Karpas-422 (cell line): ENCODE measurements at places on chromosomes 4 and X. TPM values are rescaled to one million over a fixed set of nuclear protein-coding genes. Genes with fewer than 3 reads are reported as not detected.

MAGEE1 gene
- 0.76 and 0.78 TPM in 2 replicates for total RNA-seq

STOX2 gene
- not detected in 2 replicates for total RNA-seq

PAGE4 gene
- total RNA-seq = not detected in 2 replicates

SPIN4 gene
- 8.0 and 16.3 TPM in 2 replicates for total RNA-seq

ADAM29 gene
- not detected in 2 replicates for total RNA-seq

MUC7 gene
- total RNA-seq = not detected in 2 replicates

PPARGC1A gene
- 0.14 TPM in 1 of 2 replicates, not detected in the other for total RNA-seq

EVC gene
- total RNA-seq = not detected in 2 replicates

DCAF16 gene
- 54.0 and 69.4 TPM in 2 replicates for total RNA-seq

CACNA1F gene
- not detected in 2 replicates for total RNA-seq

IGFBP7 gene
- total RNA-seq = not detected in 2 replicates

IL15 gene
- total RNA-seq = not detected in 2 replicates

GAGE13 gene
- not detected in 2 replicates for total RNA-seq

MAGEC1 gene
- total RNA-seq = not detected in 2 replicates

MTNR1A gene
- total RNA-seq = not detected in 2 replicates

MAMLD1 gene
- total RNA-seq = 22.9 and 37.8 TPM in 2 replicates

DCAF8L2 gene
- not detected in 2 replicates for total RNA-seq

GPM6B gene
- total RNA-seq = not detected in 2 replicates

TBX22 gene
- total RNA-seq = not detected in 2 replicates

RAP1GDS1 gene
- total RNA-seq = 77.9 and 141 TPM in 2 replicates

ESX1 gene
- not detected in 2 replicates for total RNA-seq

NWD2 gene
- total RNA-seq = not detected in 2 replicates

HPGDS gene
- not detected in 2 replicates for total RNA-seq

RHOXF2B gene
- not detected in 2 replicates for total RNA-seq

DMP1 gene
- not detected in 2 replicates for total RNA-seq

ITGB1BP2 gene
- 2.7 and 3.8 TPM in 2 replicates for total RNA-seq

EVC2 gene
- total RNA-seq = 0.15 and 0.36 TPM in 2 replicates

CNGA1 gene
- not detected in 2 replicates for total RNA-seq

ALB gene
- total RNA-seq = not detected in 2 replicates

ACE2 gene
- not detected in 2 replicates for total RNA-seq

P2RY4 gene
- total RNA-seq = not detected in 2 replicates

PLAC1 gene
- not detected in 2 replicates for total RNA-seq

ENAM gene
- total RNA-seq = not detected in 2 replicates

YIPF7 gene
- total RNA-seq = not detected in 2 replicates

KIF4A gene
- 12.6 and 15.0 TPM in 2 replicates for total RNA-seq

RENBP gene
- total RNA-seq = 0.22 and 0.26 TPM in 2 replicates

MTTP gene
- 0.04 and 0.22 TPM in 2 replicates for total RNA-seq

FAT4 gene
- 7.4 and 12.2 TPM in 2 replicates for total RNA-seq

NDUFB11 gene
- 122 and 154 TPM in 2 replicates for total RNA-seq

RBM46 gene
- total RNA-seq = not detected in 2 replicates

POF1B gene
- 14.4 and 16.9 TPM in 2 replicates for total RNA-seq

SH3D19 gene
- total RNA-seq = not detected in 2 replicates

CHIC1 gene
- total RNA-seq = 10.0 and 23.7 TPM in 2 replicates

MAGEA4 gene
- total RNA-seq = not detected in 2 replicates

CHRNA9 gene
- 0.15 and 0.25 TPM in 2 replicates for total RNA-seq

ADH1A gene
- total RNA-seq = not detected in 2 replicates

CABS1 gene
- not detected in 2 replicates for total RNA-seq

PRSS12 gene
- not detected in 2 replicates for total RNA-seq

MAGED4B gene
- not detected in 2 replicates for total RNA-seq

LYAR gene
- 19.7 and 32.2 TPM in 2 replicates for total RNA-seq

YY2 gene
- 0.60 and 0.94 TPM in 2 replicates for total RNA-seq

GUCY1A1 gene
- total RNA-seq = 3.0 and 6.1 TPM in 2 replicates

BMPR1B gene
- not detected in 2 replicates for total RNA-seq

PAGE1 gene
- total RNA-seq = not detected in 2 replicates

GPR50 gene
- not detected in 2 replicates for total RNA-seq

TMEM47 gene
- total RNA-seq = not detected in 2 replicates

FAM50A gene
- total RNA-seq = 18.9 and 49.5 TPM in 2 replicates

FDCSP gene
- not detected in 2 replicates for total RNA-seq

CT45A5 gene
- not detected in 2 replicates for total RNA-seq
